ENCODE measurements at places on chromosomes 3 and 15.

DNA sequence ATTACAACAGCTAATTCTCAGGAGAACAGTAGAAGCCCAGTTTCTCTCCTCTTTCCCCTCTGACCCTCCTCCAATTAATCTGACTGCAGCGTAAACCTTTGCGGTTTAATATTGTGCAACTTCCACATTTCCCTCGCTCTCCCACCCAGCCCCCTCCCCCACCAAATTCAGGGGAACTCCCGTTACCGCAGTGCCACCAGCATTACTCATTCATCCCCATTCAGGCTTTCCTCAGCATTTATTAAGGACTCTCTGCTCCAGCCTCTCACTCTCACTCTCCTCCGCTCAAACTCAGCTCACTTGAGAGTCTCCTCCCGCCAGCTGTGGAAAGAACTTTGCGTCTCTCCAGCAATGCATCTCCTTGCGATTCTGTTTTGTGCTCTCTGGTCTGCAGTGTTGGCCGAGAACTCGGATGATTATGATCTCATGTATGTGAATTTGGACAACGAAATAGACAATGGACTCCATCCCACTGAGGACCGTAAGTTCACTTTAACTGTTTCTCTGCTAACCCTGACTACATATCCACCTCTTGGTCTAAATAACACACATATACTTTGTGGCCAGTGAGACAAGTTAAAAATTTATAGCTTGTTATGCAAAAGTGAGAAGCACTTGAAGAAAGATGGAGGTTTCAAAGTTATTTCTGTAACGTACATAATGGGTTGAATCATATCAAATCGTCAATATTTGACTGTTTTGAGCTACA lies at the start of gene PTX3:
PTX3 (plus strand) TSS at position 268 of the 709 bp plus-strand sequence; CDS start at position 352, 84 bp downstream.
- peak; percentile 19 for DNase-seq

- DNase-seq = no peak
Observed at GRCh38 chr15:38085931-38086568, 151.6 kb downstream of the TMCO5A start.

DNA sequence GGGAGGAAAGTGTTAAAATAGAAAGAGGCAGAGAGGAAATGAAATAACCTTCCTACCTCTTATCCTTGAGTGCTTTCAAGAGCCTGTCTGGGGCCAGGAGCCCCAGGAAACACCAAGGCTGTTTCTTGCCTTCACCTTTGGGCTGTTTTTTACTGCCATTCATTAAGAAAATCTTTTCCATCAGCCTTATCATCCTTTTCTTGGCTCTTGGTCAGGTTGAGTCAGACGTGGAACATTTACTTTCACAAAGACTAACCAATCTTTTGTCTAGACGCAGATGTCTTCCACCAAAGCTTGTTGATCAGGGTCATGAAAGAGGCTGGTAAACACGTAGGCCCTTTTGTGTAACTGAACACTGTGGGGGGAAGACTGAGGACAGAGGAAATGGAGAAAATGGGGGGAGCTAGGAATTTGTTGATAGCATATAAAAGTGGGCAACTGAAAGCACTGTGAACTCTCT lies 151.0 kb upstream of the THBS1 start:
- no peak for DNase-seq

GRCh38 chr3:108602935-108603294 lies 13.4 kb downstream of the DZIP3 start:
- DNase-seq = no peak

GRCh38 chr3:161413127-161413854 lies 42.0 kb upstream of the SPTSSB start:
- peak; percentile 39 for DNase-seq

DNA sequence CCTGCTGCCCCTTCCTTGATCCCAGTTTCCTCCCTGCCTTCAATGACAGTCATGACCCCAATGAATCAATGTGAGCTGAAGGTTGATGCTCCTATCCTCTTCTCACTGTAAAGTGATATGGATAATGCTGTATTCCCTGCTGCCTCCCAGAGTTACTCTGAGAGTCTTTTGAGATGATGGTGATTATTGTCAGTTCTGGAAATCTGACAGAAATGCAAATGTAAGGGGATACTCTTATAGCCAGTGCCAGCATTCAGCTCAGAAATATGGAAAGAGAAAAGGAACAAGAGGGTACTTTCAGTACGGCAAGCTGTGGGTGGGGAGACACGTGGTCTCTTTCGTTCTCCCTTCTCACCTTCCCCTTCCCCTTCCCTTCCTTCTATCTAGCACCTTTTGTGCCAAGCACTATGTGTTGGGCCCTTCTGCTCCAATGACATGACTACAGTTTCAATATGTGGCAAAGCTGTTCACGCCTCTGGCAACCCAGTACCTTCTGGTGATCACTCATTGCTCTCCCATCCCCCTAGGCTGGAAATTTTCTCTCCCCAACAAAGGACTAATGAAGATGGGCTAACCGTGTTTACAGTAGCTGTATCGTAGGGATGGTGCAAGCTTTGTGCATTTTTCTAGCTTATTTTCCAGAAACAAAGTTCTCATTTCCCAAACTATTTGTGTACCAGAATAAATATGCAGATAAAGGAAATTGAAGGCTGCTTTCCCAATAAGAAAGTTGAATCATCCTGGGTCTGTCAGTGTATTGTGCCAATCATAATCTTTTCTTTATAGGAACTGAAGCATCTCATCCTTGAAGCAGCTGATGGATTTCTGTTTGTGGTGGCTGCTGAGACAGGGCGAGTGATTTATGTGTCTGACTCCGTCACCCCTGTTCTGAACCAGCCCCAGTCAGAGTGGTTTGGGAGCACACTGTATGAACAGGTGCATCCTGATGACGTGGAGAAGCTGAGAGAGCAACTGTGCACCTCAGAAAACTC lies 70.3 kb downstream of the ARNT2 start:
- DNase-seq = no peak
